Stimulated activated CD8-positive, alpha-beta memory T cell treated with anti-CD3 and anti-CD28 coated beads, Interleukin-7, amount 100 ng/mL, for 24 hours (primary cell): ENCODE measurements at places on chromosomes 1 and 21.

DNA sequence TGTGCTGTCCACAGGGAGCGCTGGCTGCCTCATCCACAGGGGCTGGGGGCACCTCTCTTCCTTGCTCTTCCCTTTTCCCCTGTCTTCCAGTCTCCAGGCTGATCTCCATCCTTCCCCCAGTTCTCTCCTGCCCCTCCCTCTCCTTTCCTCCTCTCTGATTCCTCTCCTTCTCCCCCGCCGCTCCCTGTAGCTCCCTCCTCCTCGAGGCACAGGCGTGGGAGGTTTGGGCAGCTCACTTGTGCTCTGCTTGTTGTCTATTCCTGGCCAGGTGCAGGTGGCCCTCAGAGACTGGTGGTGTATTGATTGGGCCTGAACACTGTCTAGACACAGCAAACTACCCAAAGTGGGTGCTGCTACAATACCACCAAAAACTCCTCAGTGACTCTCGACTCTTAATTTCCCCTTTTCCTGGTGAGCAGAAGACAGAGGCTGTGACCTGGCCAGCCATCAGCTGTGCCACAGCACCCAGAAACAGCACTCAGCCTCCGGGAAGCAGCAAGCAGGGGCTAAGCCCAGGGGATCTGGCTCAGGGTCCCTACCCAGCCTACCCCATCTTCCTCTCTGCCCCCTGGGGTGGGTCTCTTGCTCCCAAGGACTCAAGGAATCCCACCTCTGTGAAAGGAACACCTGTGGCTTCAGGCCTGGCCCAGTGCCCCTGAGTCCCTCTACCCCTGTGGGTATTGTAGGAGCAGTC is 93.3 kb downstream of the DDX20 start:
- DNase-seq, result no peak

GRCh38 chr1:152565535-152566215 is 905 bp downstream of the LCE3E start:
- DNase-seq, result no peak

GRCh38 chr1:211327346-211327921 is 801 bp downstream of the TRAF5 start:
- no peak for DNase-seq

DNA sequence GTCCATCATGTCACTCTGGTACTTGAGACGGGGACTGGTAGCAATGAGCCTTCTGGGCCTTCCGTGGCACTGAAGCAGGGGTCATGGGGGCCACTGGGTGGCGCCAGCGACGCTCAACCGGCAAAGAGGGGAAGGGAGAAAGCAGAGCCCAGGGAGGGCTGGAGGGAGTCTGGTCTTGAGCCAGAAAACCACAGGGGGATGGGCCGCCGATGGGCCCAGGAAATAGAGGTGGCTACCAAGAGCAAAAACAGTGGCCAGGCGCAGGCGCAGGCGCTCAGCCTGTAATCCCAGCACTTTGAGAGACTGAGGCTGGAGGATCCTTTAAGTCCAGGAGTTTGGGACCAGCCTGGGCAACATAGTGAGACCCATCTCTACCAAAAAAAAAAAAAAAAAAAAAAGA is 21.8 kb downstream of the EXOC8 start:
- no peak for DNase-seq

GRCh38 chr21:44436958-44437357 is 18.4 kb upstream of the LRRC3 start:
- no peak for DNase-seq

- no peak for DNase-seq
Measured at GRCh38 chr1:42817440-42817767, 207 bp upstream of the SVBP start.
